ENCODE measurements at places on chromosomes 6 and 20. TPM values are rescaled to one million over a fixed set of nuclear protein-coding genes. Genes with fewer than 3 reads are reported as not detected.

DNA sequence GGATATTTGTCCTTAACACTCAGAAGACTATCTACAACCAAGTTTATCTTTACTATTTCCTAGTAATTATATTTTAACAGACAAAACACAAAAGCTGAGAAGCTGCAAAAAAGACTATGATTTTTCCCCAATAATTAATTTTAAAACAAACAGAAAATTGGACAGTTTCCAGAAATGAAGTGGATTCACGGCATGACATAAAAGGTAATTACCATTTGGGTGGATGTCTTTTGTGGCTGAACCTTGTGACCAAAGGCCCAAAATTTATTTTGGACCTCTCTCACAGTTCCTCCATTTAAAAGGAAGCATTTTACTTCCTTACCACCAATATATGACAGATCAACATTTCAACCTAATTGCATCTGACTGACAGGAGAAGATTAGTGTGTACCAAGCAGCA, 90.2 kb downstream of the GMDS start:
- H3K27ac ChIP-seq: no peak overlapping the region
- H3K27me3 ChIP-seq: peaks cover 20% of the 10 kb centered on the region
- H3K4me1 ChIP-seq: peaks cover 20% of the 10 kb centered on the region
- no peak overlapping the region for H3K4me3 ChIP-seq
- H3K36me3 ChIP-seq: no peaks in the 10 kb centered on the region

GRCh38 chr6:52752310-52752709, 11.0 kb downstream of the GSTA2 start:
- DNase-seq: no peak
- peaks cover 7% of the 10 kb centered on the region for H3K27me3 ChIP-seq
- no peak overlapping the region for H3K4me3 ChIP-seq
- H3K27ac ChIP-seq: no peak overlapping the region

The OR2J2 gene
- total RNA-seq: not detected

The TNFRSF6B gene
- total RNA-seq: not detected
